ENCODE measurements at places on chromosomes 16 and 17.

DNA sequence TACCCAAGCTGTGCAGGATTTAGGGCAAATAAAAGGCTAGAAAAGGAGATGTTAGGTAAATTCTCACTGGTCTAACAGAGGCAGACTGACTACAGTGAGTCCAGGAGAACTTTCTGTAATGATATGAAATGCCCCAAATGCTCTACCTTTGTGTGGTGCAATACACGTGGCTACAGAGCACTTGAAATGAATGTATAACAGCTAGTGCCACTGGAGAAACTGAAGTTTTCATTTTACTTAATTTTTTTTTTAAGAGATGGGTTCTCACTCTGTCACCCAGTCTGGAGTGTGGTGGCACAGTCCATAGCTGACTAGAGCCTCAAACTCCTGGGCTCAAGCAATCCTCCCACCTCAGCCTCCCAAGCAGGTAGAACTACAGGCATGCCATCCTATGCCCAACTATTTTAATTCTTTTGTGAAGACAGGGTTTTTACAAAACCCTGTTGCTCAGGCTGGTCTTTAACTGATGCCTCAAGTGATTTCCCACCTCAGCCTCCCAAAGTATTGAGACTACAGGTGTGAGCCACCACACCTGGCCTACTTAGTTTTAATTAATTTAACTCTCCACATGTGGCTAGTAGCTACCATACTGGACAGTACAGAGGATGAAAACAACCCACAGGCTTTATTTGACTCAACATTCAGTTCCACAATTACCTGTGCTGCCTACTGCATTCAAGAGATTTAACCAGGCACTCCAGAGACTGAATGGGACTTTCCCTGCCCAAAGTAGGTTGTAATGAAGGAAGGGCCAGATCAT is 84.8 kb upstream of the PLEKHM1 start:
- DNase-seq = no peak

DNA sequence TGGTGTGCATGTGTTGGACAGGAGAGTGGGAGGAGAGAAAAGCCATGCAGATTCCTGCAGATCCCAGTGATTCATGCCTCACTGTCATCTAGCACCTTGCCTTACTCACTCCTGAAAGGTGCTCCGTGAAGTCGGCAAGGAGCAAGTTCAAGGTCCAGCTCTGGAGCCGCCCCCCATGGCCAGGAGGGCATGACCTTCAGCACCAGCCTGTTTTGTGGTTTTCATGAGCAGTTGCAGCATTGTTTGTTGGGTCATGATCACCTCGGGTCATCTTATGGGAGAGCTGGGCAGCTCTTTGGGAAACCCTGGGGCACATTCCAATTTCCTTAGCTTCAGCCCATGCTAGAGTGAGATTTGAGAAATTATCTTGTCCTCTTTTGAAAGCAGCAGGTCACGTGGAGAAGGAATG is 137.5 kb upstream of the IRX3 start:
- no peak for DNase-seq

DNA sequence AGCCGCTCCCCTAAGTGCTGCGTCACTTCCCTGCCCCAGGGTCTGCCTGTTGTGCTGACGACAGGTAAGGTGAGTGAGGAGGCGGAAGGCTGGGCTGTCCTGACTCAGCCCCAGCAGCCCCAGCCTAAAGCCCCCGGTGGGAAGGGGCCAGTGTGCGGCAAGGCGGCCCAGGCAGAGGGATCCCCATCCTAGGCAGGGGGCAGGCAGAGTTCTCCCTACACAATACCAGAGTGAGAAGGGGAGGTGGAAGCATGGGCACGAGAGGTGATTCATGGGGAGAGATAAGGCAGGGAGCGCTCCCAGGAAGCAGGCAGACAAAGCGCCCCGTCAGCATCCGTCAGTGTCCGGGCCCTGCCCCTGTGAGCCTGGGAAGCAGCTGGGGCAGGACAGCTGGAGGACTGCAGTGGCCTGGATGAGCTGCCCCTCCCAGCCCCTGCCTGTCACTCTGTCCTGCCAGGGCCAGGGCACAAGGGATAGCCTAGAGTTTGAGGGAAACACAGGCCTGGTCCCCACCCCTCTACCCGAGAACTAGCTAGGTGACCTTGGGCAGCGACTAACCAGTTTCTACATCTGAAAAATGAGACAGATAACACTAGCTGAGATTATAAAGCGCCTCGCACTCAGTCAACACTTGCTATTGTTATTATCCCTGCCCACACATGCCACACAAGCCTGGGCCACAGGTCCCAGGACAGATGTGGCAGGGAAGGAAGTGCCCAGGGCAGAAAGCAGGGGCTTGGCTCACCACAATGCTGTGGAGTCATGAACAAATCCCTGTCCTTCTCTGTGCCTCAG is 3.8 kb downstream of the FAM83G start:
- no peak for DNase-seq

- DNase-seq = no peak
Observed at GRCh38 chr16:11610580-11610979, 23.9 kb upstream of the LITAF start.

- DNase-seq = no peak
Observed at GRCh38 chr17:2025220-2025621, at the start of gene RTN4RL1. Gene RTN4RL1 (minus strand): TSS chr17:2025334. CDS start chr17:2024865, 469 bp downstream.

- DNase-seq = no peak
Observed at GRCh38 chr16:82626791-82627261, at the start of gene CDH13. Gene CDH13 (plus strand): TSS chr16:82626969.

DNA sequence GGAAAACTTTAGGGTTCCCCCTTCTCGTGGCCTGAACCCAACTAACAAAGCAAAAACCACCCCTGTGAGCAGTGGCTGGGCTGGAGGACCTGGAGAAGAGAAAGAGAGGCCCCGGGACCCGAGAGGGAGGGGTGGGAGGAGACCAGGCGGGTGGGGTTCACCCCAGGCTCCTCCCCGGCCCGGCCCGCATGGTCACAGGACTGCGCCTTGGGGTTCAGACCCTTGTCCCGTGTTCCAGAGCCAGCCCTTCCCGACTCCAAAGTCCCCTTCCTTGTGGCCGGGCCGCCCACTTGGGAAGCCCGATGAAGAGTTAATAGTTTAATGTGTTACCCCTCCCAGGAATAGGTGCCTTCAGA is 852 bp downstream of the MARVELD3 start:
- DNase-seq = no peak

DNA sequence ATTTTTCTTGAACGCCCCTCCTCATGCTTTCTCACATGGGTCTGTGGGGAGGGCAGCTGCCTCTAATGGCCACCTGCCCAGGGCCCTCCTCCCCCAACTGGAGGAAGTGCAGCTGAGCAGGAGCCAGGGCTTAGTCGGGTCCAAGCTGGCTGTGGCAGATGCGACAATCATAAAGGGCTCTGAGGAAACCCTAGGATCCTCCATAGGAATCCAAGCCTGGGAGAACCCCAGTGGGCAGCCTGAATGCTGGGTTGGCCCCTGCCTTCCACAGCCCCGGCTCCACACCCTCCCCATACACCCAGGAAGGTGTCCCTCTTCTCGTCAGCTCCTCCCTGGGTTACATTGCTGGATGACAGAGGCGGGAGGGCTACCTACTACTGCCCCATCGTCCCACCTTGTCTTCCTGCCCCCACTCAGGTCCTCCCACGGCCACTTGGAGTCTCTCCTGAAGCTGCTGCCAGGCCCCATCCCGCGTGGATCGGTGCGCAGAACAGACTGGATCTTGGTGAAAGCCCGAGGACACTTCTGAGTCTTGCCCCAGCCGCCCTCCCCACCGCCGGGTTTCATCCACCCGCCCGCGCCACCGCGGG is 15.6 kb upstream of the CBFB start:
- DNase-seq = no peak

- DNase-seq = no peak
Observed at GRCh38 chr16:16828913-16829398, 450.0 kb downstream of the NPIPA7 start.

- no peak for DNase-seq
Observed at GRCh38 chr16:67971111-67971510, 2.7 kb upstream of the SLC12A4 start.

- DNase-seq = no peak
Observed at GRCh38 chr17:15255713-15256454, 9.2 kb downstream of the PMP22 start.

- DNase-seq = no peak
Observed at GRCh38 chr17:21242026-21242697, 11.0 kb downstream of the NATD1 start.

DNA sequence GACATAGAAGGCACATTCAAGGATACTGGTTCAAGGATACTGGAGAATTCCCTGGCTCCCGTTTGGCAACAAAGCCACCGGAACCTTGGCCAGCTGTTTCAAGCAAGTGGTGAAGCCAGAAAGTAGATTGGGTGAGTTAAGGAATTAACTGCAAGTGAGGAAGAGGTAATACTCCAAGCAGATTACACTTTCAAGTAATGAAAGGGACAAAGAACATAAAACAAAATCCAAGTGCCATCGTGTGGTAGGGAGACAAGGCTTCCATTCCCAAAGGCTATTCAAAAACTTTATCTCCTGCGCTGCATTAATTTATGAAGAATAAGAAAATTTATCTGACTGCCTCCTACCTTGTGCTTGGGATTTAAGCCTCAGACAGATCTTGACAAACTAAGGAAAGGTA is 27.8 kb downstream of the XPO6 start:
- DNase-seq = no peak

DNA sequence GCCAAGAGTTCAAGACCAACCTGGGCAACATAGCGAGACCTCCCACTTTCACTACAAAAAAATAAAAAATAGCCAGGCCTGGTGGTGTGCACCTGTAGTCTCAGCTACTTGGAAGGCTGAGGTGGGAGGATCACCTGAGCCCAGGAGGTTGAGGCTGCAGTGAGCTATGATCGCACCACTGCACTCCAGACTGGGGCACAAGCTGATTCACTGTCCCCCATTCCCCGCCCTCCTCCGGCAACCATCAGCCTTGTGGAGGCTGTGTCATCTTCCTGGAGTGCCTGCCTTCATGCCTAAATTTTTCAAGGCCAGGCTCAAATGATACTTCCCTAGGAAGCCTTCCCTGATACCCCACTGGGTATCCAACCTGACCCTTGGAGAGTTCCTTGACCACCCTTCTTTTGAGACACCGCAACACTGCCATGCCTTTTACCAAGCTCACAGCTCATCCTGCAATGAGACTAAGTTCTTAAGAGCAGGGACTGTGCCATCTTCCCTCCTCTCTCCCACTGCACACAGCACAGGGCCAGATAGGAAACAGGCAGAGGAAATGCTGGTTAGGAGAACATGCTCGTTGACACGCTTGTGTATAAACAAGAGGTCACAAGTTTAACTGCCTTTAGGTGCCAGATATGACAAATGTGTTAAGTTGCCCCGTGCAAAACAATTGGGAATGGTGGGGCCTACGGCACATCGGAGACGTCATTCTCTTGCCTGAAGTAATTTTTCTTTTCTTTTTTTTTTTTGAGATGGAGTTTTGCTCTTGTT is 3.9 kb upstream of the SRCAP start:
- no peak for DNase-seq

GRCh38 chr17:17054636-17055035 is 12.4 kb downstream of the MPRIP start:
- DNase-seq = no peak

DNA sequence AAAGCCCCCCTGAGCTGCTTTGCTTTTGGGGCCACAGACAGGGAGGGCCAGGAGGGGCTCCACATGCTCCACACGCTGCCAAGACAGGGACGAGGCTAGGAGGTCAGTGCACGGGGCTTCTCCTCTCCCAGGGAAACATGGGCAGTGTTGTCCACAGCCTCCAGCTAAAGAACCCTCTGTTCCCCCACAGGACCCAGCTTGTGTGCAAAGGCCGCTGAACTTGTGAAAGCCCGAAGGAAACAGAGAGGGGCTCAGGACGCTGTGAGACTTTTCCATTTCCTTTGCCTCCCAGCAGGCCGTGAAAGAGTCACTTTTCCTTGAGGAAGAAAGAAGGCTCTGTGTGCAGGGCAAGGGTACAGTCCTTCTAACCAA is 9.7 kb downstream of the CDRT4 start:
- no peak for DNase-seq

DNA sequence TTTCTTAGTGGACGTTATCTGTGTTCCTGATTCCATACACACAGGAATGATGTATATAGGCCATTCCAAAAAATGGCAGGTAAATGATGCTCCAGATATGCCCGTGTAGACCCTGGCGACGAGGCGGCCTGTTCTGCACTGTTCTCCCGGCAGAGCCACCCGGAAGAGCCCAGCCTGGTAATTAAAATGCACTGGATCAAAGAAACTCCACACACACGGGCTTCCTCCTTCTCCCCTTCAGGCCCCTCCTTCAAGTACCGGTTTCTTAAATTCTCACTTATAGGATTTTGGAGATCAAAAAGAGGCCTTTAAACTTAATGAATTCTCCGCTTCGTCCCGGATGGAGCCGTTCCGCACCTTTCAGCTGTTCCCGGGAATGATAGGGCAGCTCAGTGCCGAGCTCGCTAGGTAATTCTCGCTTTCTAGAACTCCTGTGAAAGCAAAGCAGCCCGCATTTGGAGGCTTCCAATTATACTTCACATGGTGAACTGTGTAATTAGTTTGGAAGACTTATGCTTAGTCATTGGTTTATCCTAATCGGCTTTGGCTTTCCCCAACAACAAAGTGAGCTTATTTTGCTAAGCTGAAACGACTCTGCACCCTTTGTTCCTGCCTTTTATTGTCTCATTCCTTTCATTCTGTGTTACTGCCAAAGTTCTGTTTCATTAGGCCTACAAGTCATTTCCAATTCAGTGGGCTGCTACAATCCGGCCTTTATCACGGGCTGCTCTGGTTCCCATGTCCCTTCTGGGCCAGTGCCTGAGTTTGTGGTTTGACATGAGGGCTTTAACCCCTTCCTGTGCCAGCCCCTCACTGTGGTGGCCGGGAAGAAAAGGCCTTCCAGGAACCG is 150.0 kb downstream of the MSI2 start:
- DNase-seq = no peak

- no peak for DNase-seq
Observed at GRCh38 chr17:39175695-39176093, 9.7 kb upstream of the ARL5C start.

DNA sequence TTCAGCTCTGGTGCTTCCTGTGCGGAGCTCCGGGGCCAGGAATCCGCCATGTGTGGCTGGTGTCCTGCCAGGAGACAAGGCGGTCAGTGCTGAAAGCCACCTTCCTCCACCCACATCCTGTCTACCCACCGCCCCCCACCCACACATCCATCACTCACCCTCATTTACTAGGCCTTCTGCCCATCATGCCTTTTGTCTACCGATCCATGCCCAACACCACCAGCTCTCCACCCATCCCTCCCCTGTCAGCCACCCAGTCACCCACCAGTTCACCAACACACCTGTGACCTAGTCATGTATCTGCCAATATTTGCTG is 241.4 kb downstream of the KATNIP start:
- no peak for DNase-seq
